ENCODE measurements at places on chromosomes 7 and 10.

DNA sequence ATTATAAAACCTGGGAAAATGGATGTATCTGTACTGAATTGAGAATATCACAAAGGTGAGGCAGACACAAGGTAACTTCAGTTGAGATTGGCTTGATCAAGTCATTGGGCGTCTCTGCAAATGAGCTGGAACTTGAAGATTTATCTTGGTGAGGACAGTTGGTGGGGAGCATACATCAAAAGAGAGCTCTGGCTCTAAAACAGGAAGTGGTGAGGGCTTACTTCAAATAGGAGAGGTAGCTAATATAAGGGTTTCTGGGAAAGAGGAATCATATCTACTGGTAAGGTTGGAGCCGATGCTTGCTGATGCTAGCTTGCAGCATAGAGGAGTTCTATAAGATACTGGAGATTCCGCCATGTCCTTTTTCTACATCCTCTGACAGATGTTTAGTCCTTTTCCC, 39.9 kb upstream of the FGL2 start:
- no peak for DNase-seq

GRCh38 chr10:47101807-47102206, 190.6 kb downstream of the PTPN20 start:
- DNase-seq = no peak

- DNase-seq = no peak
Measured at GRCh38 chr10:78520737-78521430, 487.2 kb downstream of the RPS24 start.

DNA sequence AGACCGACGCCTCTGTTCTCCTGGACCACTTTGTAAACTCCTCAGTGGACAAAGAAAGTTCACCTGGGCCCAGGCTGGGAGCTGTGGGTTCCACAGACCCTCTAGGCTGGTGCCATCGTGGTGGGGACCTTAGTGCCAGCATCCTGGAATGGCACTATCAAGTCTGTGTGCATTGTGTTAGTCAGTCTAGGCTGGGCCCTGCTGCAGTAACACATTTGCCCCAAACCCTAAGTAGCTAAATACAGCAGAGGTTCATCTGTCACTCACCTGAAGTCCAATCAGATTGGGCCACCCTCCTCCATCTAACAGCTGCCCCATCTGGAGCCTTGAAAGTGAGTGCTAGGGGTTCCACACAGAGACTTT, 110.8 kb downstream of the RGS10 start:
- no peak for DNase-seq

DNA sequence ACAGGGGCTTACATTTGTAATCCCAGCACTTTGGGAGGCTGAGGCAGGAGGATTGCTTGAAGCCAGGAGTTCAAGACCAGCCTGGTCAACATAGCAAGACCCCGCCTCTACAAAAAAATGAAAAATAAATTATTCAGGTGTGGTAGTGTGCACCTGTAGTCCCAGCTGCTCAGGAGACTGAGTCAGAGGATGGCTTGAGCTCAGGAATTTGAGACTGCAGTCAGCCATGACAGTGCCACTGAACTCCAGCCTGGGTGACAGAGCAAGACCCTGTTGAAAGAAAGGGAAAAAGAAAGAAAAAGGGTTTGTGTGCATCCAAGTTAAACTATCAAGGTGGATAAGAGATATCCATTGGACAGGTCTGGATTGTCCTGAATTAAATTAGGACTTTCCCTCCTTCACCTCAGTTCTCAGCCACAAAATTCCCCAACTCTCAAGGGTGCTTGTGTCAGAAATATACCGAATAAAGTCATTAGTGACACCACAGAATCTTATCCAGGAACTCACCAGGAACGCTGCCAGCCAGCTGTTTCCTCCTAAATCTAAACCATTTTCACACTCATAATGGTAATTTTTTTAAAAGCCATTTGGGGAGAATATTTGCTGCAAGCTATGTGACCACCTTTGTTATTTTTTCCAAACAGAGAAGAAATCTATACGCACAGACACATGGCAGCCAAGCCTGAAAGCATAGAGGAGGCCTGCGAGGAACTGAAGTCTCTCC, 12.0 kb downstream of the AFAP1L2 start:
- DNase-seq = no peak

- no peak for DNase-seq
Measured at GRCh38 chr7:35780070-35780469, 20.8 kb upstream of the SEPTIN7 start.

DNA sequence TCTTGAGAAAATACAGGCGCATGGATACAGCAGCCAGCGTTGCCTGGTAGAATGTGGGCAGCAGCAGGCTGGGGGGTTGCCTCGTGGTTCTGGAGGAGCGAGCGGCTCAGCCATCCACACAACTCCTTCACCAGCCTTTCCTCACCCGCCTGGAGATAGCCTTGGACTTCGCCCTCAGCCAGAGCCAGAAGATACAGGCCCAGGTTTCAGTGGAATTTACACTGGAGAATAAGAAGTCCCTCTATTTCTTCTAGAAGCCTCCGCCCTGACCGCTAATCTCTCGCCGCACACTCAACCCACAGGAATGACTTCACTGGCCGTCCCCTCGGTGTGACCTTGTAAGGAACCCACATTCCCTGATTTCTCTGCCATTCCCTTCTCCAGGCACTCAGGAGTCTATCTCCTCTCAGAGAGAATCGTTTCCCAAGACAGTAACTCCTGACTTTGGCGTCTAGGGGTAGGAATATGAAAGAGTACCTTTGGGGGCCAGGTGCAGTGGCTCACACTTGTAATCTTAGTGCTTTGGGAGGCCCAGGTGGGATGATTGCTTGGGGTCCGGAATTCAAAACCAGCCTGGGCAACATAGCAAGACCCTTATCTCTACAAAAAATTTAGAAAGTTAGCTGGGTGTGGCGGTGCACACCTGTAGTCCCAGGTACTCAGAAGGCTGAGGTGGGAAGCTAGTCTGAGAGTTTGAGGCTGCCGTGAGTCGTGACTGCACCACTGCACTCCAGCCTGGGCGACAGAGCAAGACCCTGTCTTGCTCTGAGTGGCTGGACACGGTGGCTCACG, 52.0 kb upstream of the ECHDC3 start:
- no peak for DNase-seq

GRCh38 chr7:101096957-101097347, 11.7 kb downstream of the TRIM56 start:
- DNase-seq = no peak

DNA sequence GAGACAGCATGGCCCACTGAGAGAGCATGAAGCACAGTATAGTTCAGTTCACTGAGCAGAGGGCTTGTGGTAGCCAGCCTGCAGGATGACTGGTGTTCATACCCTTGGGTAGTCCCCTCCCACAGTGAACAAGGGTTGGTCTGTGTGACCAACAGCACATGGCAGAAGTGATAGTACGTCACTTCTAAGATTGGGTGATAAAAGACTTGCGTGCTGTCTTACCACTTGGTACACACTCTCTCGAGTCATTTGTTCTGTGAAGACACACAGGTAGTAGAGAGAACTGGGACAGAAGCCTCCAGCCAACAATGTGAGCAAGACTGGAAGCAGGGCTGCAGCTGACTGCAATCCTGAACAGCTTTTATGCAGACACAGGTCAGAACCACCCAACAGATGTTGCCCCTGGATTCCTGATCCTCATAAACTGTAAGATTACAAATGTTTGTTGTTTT, 14.6 kb downstream of the EPC1 start:
- peak; percentile 62 for DNase-seq

- DNase-seq = no peak
Measured at GRCh38 chr10:49008505-49009198, 69.0 kb upstream of the LRRC18 start.

- no peak for DNase-seq
Measured at GRCh38 chr7:5177060-5177459, 13.0 kb upstream of the WIPI2 start.

DNA sequence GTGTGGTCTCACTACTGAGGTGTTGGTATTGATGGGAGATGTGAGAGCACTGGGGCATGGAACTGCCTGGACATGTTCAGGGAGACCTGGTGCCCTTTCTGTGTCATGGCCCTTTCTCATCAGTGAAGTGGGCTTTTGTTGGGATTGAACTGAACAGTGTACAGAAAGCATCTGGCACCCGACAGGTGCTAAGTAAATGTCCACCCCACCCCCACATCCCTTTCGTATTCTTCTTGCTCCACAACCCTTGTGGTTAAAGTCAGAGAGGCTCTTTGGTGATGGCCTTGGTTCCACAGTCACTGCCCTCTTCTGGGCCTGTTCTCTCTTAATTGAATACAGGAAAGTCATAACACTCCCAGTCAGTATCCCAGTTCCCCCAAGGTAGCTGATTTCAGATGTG, 5.4 kb downstream of the NOM1 start:
- no peak for DNase-seq

GRCh38 chr7:44920119-44920518, 34.8 kb upstream of the PURB start:
- DNase-seq = no peak

GRCh38 chr7:89401690-89402089, 606.2 kb upstream of the TEX47 start:
- DNase-seq = no peak

- no peak for DNase-seq
Measured at GRCh38 chr7:40673285-40673684, 538.5 kb downstream of the SUGCT start.

DNA sequence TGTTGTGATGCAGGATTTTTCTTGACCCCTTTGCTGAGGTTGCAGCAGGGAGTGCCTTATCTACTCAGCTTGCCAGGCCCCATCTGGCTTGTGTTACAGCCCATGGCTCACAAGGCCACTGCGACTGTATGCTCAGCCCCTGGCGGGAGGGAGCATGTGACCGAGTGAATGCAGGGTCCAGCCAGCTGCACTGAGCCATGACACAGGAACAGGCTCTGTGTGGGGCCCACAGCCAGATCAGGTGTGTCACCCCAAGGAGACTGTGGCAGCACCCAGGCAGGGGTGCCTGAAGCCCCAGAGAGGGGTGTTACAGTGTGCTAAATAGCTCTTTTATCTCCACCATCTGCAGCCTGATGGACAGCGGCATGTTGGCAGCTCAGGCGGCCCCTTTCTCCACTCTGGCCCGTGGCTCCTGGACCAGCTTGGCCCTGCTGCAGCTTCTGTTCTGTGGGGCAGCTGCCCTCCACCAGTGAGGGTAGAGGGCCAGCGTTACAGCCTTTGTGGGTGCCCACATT, 2.6 kb upstream of the PCBD1 start:
- DNase-seq = no peak
